Aorta (tissue), 5 donors: ENCODE measurements at places on chromosomes 6 and 20.

- no peaks in the 10 kb centered on the region for H3K4me1 ChIP-seq
- H3K4me3 ChIP-seq: no peak overlapping the region
- H3K27ac ChIP-seq: no peak overlapping the region
- DNase-seq: no peak
- H3K27me3 ChIP-seq: no peaks in the 10 kb centered on the region
Observed at GRCh38 chr6:33813990-33814985, 10.5 kb upstream of the MLN start.

DNA sequence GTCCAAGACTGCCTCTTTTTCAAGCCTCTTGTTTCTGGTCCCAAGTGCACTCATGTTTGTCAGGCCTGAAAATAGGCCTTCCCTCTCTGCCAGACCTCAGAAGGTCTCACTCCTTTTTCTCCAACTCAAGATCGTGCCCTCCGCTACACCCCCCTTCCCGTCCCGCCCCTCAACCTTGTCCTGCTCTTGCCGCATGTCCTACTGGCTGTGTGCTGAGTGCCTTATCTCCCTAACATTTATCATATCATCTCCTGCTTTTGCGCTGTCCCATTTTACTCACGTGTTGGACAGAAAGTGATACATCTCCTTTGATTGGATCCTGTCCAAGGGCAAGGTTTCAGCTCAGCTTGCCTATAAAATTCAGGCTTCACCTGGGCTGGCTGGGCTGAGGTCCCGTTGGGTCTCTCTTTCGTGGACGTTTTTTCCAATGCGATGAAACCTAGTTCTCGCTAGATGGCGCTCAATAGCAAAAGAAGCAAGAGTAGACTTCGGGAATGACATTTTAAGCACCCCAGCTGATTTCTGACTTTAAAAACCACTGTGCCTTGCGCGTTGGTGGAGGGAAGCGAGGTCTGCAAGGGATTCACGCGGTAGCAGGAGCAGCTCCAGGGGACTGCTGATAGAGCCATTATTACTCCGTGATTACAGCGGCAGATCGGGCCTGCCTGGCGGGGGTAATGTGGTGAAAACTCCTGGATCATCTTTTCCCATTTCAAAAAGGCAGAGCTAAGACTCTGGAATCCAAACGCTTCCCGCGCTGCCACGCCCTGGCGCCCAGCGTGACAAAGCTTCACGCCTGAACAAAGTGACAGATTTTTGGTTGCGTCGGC is 137.6 kb downstream of the IMPG1 start:
- H3K36me3 ChIP-seq: no peaks in the 10 kb centered on the region
- no peak overlapping the region for H3K27ac ChIP-seq
- H3K4me1 ChIP-seq: no peaks in the 10 kb centered on the region

DNA sequence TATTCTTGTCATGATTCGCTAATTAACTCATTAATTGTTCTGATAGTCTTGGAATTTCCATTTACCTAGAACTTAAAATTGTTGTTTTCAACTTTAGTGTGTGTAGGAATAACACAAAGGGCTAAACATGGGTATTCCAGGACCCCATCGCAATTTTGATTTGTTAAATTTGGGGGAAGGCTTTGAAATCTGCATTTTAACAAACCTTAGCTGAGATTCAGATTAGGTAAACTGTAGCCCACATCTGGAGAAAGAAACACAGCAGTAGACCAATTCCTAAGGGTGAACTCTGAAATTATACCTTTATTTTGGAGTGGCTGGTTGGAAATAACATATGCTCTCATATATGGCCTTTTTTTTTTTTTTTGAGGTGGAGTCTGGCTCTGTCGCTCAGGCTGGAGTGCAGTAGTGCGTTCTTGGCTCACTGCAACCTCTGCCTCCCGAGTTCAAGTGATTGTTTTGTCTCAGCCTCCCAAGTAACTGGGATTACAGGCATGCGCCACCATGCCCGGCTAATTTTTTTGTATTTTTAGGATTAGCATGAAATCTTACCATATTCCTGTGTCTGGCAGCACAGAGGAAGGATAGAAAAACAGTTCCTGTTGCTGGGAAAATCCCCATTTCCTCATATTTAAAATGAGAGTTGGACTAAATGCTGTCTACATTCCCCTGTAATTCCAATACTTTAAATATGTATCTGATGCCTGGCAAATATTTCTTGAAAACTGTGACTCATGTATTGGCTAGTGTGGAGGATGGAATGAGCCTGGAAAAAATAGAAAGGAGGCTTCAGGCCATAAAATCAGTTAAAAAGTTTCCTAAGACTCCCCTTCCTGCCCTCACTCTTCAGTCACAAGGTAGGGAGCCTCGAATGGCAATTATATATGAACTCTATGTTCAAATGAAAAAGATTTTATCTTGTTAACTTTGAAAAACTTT is 96.7 kb upstream of the FAM184A start:
- no peak overlapping the region for H3K27ac ChIP-seq
- H3K4me3 ChIP-seq: no peak overlapping the region

DNA sequence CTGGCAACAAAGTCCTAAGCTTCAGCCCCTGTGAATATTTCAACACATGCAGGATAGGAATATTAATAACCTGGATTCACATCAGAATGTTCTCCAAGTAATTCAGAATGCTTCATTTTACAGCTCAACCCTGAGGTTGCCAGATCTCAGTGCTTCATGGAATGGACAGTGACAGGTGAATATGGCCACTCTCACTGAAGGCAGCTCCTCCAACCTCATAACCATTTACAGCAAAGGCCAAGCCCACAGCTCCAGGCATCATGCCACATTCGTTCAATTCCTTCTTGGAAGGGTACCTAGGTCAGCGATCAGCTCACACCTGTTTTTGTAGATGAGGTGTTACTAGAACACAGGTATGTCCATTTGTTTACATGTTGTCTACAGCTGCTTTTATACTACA is 17.1 kb downstream of the CLIC5 start:
- no peak overlapping the region for H3K4me3 ChIP-seq
- H3K27ac ChIP-seq: no peak overlapping the region
- no peaks in the 10 kb centered on the region for H3K36me3 ChIP-seq
- no peaks in the 10 kb centered on the region for H3K27me3 ChIP-seq
- no peak for DNase-seq
- no peaks in the 10 kb centered on the region for H3K4me1 ChIP-seq

- no peak overlapping the region for H3K27ac ChIP-seq
- no peaks in the 10 kb centered on the region for H3K36me3 ChIP-seq
- H3K4me1 ChIP-seq: no peaks in the 10 kb centered on the region
- H3K27me3 ChIP-seq: no peaks in the 10 kb centered on the region
Observed at GRCh38 chr6:156943166-156943565, 166.0 kb downstream of the ARID1B start.

GRCh38 chr6:34990971-34991560 is 102.0 kb downstream of the ANKS1A start:
- H3K27ac ChIP-seq: no peak overlapping the region
- H3K4me1 ChIP-seq: no peaks in the 10 kb centered on the region

DNA sequence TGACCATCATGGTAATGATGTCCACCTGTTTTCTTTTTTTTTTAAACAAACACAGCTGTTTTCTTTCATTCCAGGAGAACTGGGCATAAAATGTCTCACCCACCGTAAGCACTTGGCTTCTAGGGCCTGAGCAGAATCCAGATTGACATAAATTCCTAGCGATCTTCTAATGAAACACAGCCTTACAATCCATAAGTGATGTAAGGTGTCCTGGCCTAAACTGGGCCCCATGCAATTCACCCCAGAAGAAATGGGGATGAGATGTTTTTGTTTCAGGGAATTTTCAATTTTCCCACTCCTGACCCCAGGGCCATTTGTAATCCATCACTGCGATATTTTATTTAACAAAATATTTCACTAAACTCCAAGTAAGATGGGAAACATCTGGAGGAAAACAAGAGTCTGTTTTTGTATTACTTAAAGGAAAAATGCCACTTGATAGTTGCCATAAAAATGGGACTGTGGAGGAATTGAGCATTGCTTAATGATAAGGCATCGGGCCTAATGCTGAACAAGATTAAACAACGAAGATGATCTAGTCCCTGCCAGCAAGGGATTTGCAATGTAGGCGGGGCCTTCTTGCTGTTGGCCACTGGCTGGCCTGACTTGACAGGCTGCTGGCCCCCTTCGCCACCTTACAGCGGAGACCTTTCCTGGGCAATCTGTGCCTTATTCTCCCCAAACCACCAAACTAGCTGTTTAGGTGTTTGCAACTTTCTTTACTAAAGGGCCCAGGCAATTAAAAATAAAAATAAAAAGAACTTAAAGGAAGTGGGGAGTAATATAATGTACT is 183.7 kb downstream of the CD109 start:
- H3K36me3 ChIP-seq: no peaks in the 10 kb centered on the region
- no peaks in the 10 kb centered on the region for H3K4me1 ChIP-seq
- DNase-seq: no peak
- H3K4me3 ChIP-seq: no peak overlapping the region

GRCh38 chr20:38599410-38599882 is 2.2 kb upstream of the ARHGAP40 start:
- no peak for DNase-seq
- no peaks in the 10 kb centered on the region for H3K4me1 ChIP-seq
- no peak overlapping the region for H3K4me3 ChIP-seq

DNA sequence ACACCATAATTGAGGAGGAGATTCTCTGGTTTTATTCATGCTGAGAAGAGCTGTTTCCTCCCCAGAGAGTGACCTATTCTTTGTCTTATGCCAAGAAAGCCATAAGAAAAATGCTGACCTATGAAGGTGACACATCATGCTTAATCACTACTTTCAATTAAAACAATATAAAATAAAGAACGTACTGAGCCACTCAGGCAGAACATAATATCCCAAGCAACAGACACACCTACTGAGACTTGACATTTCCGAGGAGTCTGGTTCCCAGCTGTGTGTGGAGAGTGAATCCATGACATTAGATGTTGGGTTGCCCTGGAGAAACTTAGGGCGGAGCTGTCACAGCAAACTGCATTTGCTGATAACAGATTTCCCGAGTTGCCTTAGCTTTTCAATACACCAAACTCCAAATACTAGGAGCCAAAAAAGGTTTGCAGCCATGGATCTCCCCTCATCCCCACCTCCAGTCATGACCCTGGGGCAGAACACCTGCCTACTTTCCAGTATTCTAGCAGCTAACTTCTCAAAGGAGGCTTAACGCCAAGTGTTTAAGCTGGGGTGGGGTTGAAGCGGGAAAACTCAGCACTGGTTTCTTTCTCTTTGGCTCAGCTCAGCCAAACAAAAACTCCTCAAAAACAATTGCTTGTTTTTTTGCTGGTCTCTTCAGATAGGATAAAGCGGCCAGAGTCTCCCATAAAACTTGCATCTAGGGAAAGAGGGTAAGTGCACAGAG is 92.2 kb downstream of the BACH2 start:
- H3K4me3 ChIP-seq: no peak overlapping the region
- H3K4me1 ChIP-seq: no peaks in the 10 kb centered on the region
- peaks cover 2% of the 10 kb centered on the region for H3K36me3 ChIP-seq
- DNase-seq: no peak
- H3K27me3 ChIP-seq: no peaks in the 10 kb centered on the region
- no peak overlapping the region for H3K27ac ChIP-seq

GRCh38 chr6:38713812-38714211 is 1.3 kb upstream of the DNAH8 start:
- DNase-seq: no peak
- no peaks in the 10 kb centered on the region for H3K4me1 ChIP-seq
- no peak overlapping the region for H3K27ac ChIP-seq
- H3K4me3 ChIP-seq: no peak overlapping the region
- H3K36me3 ChIP-seq: no peaks in the 10 kb centered on the region

- no peaks in the 10 kb centered on the region for H3K4me1 ChIP-seq
- DNase-seq: no peak
- no peaks in the 10 kb centered on the region for H3K36me3 ChIP-seq
- H3K4me3 ChIP-seq: no peak overlapping the region
Observed at GRCh38 chr6:16041327-16041726, 87.6 kb upstream of the MYLIP start.

- H3K4me3 ChIP-seq: no peak overlapping the region
- H3K27me3 ChIP-seq: no peaks in the 10 kb centered on the region
- no peaks in the 10 kb centered on the region for H3K36me3 ChIP-seq
- no peak overlapping the region for H3K27ac ChIP-seq
Observed at GRCh38 chr6:105740946-105741645, 338.2 kb upstream of the PREP start.

- no peak for DNase-seq
- H3K4me3 ChIP-seq: no peak overlapping the region
- no peak overlapping the region for H3K27ac ChIP-seq
Observed at GRCh38 chr20:11101243-11101642, 427.4 kb upstream of the JAG1 start.

DNA sequence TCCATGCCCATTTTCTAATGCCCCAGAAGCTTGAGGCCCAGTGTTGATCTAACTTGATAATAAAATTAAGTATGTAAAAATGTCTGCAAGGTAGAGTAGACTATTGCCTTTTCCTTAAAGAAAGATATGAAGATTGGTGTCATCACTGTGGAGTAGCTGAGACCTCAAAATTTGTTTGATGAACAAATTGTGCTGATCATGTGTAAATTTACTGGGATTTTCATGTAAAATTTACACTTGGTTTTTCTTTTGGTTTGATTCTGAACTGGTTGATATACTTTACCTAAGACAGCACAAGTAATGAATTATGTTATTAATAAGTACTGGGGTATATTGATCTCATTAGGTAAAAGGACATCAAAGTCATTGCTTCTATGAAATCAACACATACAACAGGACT is 207.3 kb downstream of the COL19A1 start:
- H3K36me3 ChIP-seq: no peaks in the 10 kb centered on the region
- no peaks in the 10 kb centered on the region for H3K27me3 ChIP-seq
- no peak overlapping the region for H3K4me3 ChIP-seq
- no peak overlapping the region for H3K27ac ChIP-seq
- DNase-seq: no peak
- no peaks in the 10 kb centered on the region for H3K4me1 ChIP-seq

DNA sequence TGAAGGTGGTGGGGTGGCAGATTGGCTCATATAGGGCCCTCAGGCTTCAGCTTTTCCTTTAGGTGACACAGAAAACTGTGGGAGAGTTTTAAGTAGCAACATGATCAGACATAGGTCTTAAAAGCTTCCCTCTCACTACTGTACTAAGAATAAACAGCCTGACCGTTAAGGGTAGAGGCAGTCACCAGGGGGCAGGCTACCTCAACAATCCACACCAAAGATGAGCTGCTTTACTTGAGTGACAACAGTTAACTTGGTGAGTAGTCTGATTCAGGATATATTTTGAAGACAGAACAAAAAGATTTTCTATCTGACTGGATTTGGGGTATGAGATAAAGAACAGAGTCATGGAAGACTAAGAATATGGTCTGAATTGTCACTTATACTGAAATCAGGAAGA is 193.1 kb upstream of the SHLD1 start:
- DNase-seq: no peak
- no peak overlapping the region for H3K27ac ChIP-seq
- H3K27me3 ChIP-seq: no peaks in the 10 kb centered on the region
- H3K4me1 ChIP-seq: no peaks in the 10 kb centered on the region
- no peak overlapping the region for H3K4me3 ChIP-seq

GRCh38 chr6:154301839-154302752 is 54.5 kb downstream of the IPCEF1 start:
- no peak for DNase-seq
- H3K4me1 ChIP-seq: peaks cover 4% of the 10 kb centered on the region
- no peaks in the 10 kb centered on the region for H3K36me3 ChIP-seq
- no peak overlapping the region for H3K4me3 ChIP-seq
- no peak overlapping the region for H3K27ac ChIP-seq

- peak; percentile 59 for DNase-seq
- no peaks in the 10 kb centered on the region for H3K36me3 ChIP-seq
- no peaks in the 10 kb centered on the region for H3K27me3 ChIP-seq
- no peak overlapping the region for H3K4me3 ChIP-seq
Observed at GRCh38 chr6:34155471-34156300, 9.8 kb upstream of the GRM4 start.
